ENCODE measurements at places on chromosomes 1 and 21.

DNA sequence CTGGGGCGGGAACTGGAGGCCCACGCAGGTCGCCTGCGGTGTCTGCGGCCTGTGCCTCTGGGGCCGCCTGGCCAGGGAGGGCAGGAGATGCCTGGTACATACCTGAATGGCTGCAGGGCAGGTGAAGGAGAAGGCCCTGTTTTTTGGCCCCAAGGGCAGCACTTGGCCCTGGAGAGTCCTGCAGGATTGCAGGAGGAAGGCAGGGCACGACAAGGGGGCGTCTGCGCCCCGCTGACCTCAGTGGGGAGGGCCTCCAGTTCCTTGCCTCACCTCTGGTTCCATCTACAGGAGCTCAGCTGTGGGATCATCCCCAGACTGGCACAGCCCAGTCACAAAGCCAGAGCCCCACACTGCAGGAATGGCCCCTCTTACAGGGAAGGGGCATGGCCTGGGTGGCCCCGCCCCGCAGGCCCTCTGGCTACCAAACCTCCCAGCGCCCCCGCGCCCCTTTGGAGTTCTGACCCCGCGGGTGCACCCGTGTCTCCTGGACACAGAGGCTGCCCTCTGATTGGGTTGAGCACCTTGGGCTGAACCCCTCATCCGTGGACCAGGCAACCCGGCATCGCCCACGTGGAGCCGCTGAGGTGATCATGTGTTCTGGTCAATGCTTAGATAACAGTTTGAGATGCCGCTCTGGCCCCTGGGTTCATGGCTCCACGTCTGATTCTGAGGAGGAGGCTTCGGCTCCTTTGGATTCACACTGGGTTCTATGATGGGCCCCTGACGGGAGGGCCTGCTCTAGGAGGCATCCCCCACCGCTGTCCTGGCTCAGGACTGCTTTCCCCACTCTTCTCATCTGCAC, 1.3 kb upstream of the PEX10 start:
- no peak for DNase-seq

DNA sequence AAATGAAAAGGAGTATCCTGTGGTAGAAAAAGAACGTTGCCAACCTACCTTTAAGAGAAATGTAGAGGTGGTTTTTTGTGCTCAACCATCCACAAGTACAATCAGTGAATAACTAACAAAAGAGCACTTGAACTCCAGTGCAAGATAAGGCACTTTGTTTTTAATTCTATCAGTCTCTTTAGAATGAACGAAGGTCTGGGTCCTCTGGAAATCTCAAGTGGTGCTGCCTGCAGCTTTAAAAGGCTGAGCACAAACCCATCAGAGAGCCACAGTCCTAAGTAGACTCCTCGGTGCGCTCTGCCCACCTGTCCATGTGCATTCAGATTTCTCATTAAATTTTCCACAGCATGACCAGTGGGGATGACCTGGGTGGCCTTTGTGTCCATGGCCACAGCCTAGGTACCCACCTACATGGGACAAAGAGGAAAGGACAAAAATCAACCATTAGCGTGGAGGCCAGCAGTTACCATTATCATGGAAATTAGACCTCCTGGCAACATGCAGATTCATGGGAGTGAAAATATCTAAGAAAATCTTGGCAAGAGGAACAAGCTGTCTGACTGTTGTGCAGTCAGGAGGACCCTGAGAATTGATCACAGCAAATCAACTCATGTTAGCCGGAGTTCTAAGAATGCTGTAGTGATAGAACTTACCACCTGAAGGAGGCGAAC, 9.4 kb downstream of the TRIM45 start:
- DNase-seq = no peak

DNA sequence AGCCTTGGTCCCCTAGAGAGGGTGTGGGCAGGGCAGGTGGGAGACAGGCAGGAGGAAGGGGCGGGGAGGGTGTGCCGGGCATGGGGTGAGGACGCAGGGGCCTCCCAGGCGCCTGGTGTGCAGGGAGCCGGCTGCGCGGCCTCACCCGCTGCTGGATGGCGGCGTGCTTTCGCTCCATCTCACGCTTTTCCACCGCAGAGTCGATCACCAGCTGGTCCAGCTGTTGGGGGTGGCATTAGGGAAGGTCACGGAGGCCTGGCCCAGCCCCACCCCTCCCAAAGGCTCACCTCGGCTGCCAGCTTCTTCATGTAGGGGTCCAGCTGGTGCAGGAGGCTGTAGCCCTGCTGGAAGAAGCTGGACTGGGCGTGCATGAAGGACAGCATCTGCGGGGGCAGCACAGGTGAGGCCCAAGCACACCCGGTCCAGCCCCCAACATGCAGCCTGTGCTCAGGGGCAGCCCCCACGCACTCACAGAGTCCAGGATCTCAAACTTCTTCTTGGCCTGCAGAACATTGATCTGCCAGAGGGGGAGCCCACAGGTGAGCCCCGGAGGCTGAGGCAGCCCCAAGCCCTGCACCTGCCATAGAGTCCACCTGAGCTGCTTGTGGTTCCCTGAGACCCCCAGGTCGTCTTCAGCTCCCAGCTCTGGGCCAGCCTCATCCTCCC, 7.9 kb downstream of the ACAP3 start:
- DNase-seq = no peak

GRCh38 chr1:54499360-54500106, 48.5 kb upstream of the ACOT11 start:
- no peak for DNase-seq

Measured in stimulated activated CD4-positive, alpha-beta T cell treated with anti-CD3 and anti-CD28 coated beads, TNF-alpha, amount 100 ng/mL, for 4 hours (primary cell).